NCI-H1930 (cell line): ENCODE measurements at places on chromosomes 7 and 10.

- DNase-seq: no peak
Measured at GRCh38 chr10:93462881-93463280, 19.3 kb downstream of the MYOF start.

DNA sequence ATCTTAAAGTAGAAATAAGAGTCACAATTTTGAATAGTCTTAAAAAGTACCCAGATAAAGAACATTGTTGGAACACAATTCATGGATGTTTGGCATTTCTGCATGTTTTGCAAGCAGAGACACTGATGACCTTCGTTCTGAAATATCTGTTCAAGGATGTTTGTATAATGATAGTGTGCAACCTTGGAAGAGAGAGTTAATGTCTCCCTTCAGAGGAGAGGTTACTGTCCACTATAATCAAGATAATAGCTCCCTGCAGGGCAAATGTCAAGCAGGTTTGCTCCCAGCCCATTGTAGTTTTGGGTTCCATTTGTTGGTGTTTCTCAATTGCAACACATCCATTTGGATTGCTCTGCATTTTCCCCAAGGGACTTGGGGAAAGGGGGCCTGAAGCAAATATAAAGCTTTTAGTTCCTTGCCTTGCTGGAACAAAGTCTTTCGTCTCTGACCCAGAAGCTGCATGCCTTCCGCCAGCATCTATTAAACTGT is 45.2 kb downstream of the COL1A2 start:
- DNase-seq: no peak

DNA sequence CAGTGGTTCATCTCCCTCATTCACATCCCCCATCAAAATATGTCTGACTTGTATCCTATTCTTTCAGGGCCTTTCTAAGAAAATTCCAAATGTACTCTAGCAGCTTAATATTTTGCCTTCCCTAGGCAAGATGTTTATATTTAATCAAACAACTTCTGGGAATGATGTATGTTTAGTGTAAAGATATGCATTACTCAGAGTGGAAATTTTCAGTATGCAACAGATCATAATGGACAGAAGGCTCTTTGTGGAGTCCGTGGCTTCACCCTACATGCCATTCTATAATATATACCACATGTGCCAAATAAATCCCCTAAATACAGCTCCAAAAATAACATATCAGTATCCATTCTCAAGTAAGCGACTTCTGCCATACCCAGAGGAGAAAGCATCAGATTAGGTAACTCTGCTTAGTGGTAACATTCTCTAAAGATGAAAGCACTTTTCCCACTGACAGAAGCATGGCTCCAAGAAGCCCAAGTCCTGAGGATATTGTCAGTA is 316.6 kb downstream of the KCNMA1 start:
- no peak for DNase-seq

DNA sequence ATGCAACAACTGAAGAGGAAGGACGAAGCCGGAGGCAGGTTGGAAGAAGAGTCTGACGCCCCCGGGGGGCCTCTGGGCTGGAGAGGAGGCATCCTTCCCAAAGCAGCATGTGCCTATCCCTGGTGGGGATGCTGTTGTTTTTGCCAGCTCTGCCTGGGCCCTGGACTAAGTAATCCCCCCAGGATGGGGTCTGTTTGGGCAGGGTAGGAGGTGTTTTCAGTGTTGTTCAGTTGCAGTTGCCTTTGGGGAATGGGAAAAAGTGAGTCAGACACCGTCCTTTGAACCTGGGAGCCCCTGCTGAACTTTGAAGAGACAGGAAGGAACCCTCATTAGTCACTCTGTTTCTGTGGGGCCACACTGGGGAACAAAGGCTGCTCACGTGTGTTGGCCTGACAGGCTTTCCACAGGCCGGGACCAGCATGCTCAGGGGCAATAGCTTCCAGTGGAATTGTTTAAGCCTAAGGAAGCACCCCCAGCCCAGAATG is 35.2 kb upstream of the GDF10 start:
- DNase-seq: no peak

- DNase-seq: no peak
Measured at GRCh38 chr10:71398976-71399375, 2.3 kb downstream of the CDH23 start.

DNA sequence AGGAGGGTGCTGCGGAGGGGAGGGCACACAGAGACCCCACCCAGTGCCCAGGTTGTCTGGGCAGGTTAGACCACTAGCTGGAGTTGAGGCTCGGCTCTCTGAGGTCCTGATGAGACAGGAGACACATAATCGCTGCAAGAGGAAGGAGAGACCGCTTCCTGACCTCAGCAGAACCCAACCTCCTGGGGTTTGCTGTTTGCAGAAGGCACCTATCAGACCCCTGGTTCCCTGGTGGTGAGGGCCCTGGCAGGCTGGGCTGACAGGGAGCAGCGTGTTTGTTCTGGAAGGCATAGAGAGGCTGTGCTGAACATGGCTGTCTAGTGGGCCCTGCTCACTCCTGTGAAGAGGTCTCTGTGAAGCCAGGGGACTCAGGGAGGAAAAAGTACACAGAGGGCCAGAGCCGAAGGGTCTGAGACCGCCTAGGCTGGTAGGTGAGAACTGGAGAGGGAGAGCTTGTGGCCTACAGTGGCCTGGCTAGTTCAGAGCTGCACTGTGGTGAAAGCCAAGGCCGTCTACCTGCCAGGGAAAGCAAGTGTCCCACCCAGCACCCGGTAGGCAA is 39.4 kb upstream of the NPFFR1 start:
- no peak for DNase-seq

DNA sequence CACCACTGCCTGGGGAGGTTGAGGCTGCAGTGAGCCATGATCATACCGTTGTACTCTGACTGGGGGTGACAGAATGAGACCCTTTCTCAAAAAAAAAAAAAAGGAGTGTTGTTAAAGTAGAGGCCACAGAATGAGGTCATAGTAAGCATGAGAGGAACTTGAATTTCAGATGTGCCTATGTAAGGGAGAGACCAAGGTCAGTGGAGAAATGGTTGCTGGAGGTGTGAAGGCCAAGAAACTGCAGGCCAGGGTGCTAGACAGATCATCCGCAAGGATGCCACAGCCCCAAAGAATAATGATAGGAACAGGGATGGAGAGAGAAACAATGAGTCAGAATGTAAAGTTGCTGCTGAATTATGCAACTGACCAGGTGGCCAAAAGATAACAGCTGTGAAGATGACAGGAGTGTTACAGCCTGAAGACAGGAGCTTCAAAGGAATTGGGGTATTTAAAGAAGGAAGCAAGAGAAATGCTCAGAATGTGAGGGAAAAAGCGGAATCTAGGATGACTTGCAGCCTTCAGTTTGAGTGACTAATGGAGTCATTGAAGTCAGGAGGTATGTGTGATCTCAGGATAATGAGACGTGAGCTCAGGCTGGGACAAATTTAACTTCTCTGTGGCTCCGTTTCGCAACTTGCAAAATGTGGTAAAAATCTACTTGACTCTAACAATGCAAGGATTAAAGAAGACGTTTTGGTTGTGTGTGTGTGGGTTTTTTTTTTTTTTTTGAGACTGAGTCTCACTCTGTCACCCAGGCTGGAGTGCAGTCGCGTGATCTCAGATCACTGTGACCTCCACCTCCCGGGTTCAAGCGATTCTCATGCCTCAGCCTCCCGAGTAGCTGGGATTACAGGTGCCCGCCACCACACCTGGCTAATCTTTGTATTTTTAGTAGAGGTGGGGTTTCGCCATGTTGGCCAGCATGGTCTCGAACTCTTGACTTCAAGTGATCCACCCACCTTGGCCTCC is 22.2 kb downstream of the TYW1B start:
- DNase-seq: no peak

GRCh38 chr7:93923296-93923695 is 1.8 kb downstream of the GNG11 start:
- DNase-seq: no peak

GRCh38 chr10:5563321-5563961 is 38.7 kb downstream of the CALML3 start:
- no peak for DNase-seq

DNA sequence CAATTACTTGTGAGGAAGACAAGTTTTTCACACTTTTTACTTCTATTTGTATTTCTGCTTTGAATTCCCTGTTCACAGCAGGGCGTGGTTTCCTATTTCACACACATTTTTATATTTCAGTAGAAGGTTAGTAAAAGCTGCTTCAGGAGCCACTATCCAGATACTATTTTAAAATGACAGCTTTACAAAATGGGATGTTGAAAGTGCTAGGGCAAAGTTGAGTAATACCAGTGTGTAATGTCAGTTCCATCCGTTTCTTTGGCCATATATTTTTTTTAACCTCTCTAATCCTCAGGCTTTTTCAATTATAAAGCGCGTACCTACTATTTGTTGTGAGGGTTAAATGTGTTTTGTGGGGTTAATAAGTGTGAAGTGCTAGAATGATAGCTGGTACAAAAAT is 276.6 kb downstream of the GPR158 start:
- DNase-seq: no peak

DNA sequence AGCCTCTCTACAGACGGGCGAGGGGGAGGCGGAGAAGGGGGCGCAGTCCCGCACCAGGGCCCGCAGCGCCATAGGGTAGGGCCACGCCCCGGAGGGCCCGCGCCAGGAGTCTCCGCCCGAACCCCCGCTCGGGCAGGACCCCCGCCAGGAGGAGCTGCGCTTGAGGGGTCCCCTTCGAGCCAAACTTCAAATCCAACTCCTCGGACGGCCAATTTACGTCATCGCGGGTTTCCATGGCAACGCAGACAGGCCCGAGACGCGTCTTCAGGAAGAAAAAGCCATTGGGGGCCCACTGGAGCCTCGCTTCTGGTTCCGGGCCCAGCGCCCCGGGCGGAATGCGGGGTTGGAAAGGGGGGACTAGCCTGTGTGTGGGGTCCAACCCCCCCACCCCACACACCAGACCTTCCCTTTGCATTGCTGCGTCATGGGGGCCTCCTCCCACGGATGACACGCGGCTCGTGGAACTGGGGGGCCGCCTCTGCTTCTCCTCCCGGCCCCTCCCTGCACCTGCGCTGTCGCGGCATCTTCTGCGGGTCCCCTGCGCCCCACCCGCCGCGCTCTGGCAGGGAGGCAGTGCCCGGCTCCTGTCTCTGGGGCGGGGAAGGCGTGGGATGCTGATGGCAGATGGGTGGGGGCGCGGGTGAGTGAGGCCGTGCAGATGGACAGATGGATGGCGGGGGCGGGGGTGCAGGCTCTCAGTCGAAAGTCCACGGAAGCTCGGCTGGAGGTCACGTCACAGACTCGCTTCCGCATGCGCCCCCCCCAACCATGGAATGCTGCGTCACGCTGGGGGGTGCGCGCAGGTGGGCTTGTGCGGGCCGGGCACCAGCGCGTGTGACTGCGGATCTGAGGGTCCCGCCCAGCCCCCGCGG is 1.2 kb downstream of the CALY start:
- no peak for DNase-seq

GRCh38 chr7:70316745-70317144 is 718.5 kb downstream of the AUTS2 start:
- DNase-seq: no peak

GRCh38 chr7:25718596-25718995 is 433.4 kb upstream of the NFE2L3 start:
- DNase-seq: no peak

GRCh38 chr7:96167424-96167823 is 154.5 kb downstream of the SLC25A13 start:
- DNase-seq: no peak

DNA sequence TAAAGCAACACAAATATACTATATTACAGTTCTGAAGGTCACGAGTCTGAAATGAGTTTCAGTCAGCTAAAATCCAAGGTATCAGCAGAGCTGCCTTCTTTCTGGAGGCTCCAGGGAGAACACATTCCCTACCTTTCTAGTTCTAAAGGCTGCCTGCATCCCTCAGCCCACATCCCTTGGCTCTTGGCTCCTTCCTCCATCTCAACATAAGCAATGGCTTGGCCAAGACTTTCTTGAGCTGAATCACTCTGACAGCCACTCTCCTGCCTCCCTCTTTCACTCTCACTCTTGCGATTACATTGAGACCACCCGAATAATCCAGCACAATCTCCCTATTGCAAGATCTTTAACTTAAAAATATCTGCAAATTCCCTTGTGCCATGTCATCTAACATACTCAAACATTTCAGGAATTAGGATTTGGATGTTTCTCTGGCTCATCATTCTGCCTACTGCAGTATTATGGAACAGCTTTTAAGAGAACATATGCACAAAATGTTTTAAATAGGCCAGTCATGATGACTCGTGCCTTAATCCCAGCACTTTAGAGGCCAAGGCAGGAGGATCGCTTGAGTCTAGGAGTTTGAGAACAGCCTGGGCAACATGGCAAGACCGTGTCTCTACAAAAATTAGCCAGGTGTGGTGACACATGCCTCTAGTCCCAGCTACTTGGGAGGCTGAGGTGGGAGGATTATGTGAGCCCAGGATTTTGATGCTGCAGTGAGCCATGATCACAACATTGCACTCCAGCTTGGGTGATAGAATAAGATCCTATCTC is 144.2 kb upstream of the VSTM2A start:
- DNase-seq: no peak

DNA sequence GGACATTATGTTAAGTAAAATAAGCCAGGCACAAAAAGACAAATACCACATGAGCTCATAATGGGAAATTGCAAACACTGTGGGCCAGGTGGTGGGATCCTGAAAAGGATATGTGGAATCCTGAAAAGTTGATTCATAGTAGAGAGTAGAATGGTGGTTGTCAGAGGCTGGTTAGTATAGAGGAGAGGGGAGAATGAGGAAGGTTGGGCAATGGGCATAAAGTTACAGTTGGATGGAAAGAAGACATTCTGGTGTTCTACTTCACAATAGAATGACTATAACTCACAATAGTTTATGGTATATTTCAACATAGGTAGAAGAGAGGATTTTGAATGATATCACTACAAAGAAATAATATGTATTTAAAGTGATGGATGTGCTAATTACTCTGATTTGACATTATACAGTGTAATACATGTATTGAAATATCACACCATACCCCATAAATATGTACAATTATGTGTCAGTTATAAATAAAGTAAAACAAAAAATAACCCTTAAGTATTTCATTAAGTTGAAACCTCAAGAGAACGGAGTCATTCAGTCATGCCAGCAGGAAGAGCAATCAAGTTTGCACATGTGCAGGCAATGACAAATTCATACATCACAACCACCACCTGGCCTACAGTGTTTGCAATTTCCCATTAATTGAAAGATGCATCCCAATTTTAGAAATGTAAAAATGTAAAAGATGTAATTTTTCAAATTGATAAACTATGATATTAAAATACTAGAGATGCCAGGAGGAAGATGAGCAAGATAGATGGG is 156.7 kb downstream of the MAGI2 start:
- no peak for DNase-seq

DNA sequence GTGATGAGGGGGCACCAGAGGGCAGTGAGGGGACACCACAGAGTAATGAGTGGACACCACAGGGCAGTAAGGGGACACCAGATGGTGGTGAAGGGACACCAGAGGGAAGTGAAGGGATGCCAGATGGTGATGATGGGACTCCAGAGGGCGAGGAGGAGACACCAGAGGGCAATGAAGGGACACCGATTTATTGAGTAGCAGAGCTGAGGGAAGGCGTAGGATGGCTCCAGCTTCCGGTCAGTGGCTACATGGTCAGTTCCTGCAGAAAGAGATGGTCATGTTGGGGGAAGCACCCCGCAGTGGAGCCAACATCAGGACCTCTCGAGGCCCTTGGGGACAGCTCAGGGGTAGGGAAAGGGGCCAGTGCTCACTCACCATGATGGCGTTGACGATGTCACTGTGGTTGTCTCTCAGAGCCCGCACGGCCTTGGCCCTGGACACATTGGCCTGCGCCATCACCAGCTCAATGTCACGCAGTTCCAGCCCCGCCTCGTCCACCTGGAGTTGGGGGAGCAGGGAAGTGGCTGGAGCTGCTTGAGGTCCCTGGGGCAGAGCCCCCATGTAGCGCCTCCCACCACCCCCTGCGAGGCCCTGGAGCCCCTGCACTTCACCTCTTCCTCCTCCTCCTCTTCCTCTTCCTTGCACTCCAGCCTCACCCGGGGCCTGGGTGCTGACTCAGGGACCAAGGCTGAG is 8.4 kb downstream of the NACAD start:
- no peak for DNase-seq
